ENCODE measurements at places on chromosomes 5 and 9.

DNA sequence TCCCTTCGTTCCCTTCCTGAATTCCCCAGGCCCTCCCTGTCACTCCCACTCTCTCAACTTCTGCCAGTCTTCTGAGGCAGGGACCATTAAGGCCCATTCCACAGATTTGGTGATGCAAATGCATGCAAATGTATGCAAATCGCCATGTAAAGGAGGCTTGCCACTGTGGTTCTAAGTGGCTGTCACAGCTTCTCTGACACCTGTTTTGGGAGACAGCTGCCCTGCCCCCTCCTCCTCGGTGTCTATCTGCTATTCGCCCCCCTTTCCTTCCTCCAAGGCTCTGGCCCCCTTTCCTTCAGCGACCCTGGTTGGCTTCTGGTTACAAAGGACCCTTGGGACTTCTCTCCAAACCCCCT is 10.5 kb upstream of the ARAP3 start:
- no peak for DNase-seq

GRCh38 chr5:6745706-6746222 is 32.5 kb downstream of the TENT4A start:
- no peak for DNase-seq

- no peak for DNase-seq
These were observed 110.5 kb upstream of the CDKN2B start for GRCh38 chr9:22119522-22120158.

DNA sequence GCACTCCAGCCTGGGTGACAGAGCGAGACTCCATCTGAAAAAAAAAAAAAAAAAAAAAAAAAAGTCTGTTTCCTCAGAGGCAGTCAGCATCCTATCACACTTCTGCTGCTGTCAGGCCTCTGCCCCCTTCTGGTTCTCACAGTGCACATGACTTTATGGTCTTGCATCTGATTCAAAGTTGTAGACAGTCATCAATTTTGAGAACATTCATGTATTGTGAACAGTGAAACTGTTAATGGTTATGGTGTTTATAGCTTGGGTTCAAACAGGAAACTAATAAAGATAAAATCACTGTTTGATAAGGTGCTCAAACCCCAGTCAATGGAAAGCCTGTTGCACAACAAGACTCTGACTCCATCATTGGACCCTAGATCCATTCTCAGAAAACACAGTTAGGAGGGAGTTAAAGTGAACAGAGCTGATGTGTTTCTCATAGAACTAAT is 61.4 kb downstream of the FOXD1 start:
- DNase-seq, result no peak

- DNase-seq, result no peak
These were observed 35.7 kb downstream of the SMIM23 start for GRCh38 chr5:171821286-171821685.

DNA sequence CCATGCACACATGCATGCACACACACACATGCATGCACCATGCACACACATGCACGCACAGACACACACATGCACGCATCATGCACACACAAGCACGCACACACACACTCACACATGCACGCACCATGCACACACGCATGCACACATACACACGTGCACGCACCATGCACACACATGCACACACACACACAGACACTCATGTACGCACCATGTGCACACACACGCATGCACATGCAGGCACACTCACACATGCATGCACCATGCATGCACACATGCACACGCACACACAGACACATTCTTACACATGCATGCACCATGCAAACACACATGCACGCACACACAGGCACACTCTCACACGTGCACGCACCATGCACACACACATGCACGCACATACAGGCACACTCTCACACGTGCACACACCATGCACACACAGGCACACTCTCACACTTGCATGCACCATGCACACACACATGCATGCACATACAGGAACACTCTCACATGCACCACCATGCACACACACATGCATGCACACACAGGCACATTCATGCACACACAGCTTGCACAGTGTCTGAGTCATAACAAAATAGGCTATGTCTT is 117.5 kb downstream of the TENT4A start:
- DNase-seq, result no peak

DNA sequence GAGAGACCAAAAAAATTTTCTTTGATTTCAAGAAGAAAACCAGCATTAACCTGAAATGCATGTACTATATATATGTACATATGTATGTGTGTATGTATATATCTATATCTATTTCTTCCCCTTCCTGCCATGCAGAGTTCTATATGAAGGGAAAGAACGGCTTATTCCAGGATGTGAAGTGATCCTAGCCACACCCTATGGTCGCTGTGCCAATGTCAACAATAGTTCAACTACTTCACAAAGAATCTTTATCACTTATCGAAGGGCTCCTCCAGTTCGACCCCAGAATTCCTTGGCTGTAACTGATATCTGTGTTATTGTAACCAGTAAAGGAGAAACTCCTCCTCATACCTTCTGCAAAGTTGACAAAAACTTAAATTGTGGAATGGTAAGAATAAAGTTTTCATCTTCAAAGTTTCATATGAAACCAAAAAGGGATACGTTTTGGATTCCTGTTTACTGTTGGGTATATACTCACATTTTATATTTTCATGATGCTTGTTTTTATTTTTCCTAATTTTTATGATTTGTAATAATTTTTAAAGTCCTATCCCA is 56.2 kb downstream of the DENND4C start:
- DNase-seq, result no peak

GRCh38 chr5:38831909-38832308 is 13.9 kb upstream of the OSMR start:
- no peak for DNase-seq

- DNase-seq, result no peak
These were observed 203.1 kb upstream of the PPP1R2B start for GRCh38 chr5:156647034-156647451.

- no peak for DNase-seq
These were observed 26.3 kb downstream of the ANP32B start for GRCh38 chr9:98009437-98009836.

DNA sequence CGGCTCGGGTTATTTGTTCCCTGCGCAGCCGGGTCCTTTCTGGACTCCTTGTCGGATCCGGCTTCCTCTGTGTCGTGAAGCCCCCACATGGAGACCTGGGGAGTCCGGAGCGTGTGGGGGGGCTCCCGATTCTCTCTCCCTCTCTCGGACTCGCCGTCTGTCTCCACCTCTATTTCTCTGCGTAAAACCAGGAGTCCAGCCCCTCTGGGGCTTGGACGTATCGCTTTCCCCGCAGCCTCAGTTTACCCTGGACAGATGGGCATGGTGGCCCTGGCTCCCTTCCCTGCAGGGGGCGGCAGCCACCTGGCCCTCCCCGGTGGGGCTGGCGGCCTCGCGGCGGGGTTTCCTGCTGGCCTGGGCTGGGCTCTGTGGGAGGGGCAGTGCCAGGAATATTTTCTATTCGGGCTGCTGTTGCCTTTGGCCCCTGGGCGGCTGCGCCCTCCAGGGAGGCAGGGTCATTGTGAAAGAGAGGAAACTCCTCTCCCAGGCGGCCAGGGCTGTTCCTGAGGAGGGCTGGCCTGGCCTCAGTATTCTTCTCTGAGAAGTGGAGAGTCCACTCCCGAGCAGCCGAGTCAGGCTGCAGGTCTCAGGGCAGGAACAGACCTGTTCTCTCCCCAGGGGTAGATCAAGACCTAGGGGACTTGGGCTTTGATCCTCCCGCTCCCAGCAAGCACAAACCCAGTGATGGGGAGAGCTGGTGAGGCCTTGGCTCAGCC is 665 bp downstream of the ASS1 start:
- DNase-seq, result no peak

DNA sequence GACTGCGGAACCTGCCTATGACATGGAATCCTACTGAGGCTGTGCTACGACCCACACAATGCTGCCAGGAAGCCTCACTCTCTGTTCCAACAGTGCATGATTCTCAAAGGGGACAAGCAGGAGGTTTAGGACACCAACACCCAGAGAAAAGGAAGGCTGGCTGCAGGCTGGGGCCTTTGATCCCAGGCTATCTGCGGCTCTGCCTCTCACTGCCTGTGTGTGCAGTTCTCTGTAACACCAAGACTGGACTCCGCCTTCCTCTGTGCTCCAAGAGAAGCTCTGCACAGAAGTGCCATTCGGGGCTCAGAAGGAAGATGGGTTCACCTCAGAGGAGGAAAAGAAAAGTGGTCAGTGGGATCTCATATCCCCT is 20.5 kb downstream of the ANKH start:
- no peak for DNase-seq

GRCh38 chr5:1406681-1407640 is 38.3 kb downstream of the SLC6A3 start:
- no peak for DNase-seq

- DNase-seq, result no peak
These were observed 20.0 kb upstream of the CYFIP2 start for GRCh38 chr5:157245886-157246285.

DNA sequence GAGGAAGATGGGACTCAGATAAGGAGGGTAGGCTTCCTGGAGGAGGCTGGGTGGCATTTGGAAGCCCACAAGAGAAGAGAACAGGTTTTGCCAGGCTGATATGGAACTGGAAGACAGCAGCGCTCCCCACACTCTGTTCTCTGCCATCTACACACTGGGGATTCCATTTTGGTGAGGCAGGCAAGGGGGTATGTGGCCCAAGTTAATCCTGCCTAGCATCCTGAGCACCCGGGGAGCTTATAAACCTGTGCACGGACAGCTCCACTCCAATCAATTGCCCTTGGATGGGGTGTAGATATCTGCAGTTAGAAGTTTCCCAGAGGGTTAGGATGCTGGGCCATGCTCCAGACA is 158.8 kb downstream of the MACROH2A1 start:
- no peak for DNase-seq

DNA sequence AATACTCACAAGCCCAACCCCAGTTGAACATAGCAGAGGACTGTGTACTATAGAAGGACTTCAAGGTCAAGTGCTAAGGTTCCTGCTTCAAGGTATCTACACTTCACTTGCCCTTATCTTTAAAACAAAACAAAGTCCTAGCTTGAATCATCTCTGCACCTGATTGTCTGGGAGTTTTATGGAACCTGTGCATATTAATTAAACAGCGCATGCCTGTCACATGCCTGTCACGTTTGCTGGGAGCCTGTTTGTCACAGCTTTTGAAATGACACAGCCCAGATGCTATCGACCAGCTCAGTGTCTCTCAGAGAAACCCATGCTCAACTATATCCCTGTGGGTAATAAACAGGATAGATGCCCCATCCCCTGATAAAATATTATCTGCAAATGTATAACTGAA is 476.0 kb downstream of the ZSWIM6 start:
- no peak for DNase-seq

GRCh38 chr9:78320875-78321496 is 24.1 kb downstream of the PSAT1 start:
- DNase-seq, result no peak

GRCh38 chr5:60356745-60357144 is 343.2 kb downstream of the DEPDC1B start:
- no peak for DNase-seq

DNA sequence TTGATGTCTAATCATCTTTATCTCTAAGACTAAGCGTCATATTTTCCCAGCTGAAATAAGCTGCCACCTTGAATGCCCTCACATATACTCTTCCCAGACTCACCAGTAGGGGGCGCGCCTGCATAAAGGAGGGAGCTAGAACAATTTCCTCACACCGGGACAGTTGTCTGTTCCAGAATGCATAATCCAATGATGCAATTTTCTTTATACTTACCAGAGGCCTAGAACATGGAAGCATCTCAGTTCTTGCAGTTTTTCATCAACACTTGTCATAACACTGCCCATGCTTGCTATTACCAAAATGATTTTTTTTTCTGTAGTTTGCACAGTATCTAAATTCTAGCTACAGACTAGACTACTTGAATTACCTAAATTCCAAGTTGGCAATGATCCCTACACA is 203.9 kb downstream of the FRMD3 start:
- DNase-seq, result peak; percentile 45

- no peak for DNase-seq
These were observed 64.1 kb upstream of the TYRP1 start for GRCh38 chr9:12629067-12629466.

DNA sequence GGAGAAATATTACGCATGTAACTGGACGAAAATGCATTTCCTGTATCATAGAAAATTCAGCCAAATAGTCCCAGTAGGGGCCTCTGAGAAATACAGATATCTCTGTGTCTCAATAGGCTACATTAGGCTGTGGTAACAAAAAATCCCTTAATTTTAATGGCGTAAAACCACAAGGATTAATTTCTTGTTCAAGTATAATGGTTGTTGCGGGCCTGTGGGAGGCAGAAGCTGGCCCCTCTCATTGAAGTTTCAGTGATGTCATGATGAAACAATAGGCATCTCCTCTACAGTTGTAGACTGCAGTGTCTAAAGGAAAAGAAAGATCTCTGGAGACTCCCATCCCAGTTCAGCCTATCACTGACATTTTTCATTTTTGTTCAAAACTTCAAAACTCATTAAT is 1625.6 kb upstream of the C9orf72 start:
- DNase-seq, result no peak

- DNase-seq, result peak; percentile 65
These were observed 12.5 kb upstream of the EXOSC2 start for GRCh38 chr9:130680836-130681768.

GRCh38 chr5:73629456-73629855 is 3.5 kb downstream of the ARHGEF28 start:
- DNase-seq, result no peak

DNA sequence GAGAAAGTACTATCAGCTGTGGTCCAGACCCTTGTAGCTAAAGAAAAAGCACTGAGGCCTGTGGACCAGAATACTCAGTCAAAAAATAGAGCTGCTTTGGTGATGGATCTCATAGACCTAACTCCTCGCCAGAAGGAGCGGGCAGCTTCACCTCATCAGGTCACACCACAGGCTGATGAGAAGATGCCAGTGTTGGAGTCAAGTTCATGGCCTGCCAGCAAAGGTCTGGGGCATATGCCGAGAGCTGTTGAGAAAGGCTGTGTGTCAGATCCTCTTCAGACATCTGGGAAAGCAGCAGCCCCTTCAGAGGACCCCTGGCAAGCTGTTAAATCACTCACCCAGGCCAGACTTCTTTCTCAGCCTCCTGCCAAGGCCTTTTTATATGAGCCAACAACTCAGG is 8.9 kb downstream of the RAB24 start:
- no peak for DNase-seq

DNA sequence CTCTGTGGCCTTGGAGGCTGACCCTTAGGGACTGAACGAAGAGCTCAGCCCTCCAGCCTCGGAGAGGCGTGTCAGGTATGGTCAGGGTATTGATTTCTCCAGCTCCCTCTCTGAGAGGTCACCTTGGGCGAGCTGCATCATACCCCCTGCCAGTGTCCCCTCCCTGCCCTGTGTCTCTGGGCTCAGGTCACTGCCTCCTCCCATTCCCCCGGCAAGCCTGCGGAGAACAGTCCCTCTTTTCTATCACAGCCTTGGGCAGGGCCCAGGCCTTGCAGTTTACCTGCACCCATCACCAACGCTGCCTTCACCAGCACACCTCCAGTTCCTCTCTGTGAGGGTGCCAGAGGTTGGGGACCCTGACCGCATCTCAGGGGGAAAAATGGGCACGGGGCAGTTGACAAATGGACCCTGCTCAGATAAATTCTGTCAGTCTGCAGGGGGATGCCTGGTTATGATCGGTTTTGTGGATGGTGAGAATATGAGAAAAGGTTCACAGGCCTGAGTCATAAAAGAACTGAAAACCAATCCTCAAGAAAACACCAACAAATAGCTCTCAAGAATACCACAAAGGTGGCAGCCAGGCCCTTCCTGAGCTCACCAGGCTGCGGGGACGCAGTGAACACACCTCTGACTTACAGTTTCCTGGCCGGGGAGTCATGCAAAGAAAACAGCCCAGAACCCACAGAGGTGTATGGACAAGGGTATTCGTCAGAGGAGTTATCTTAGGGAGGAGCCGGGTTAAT is 24.7 kb upstream of the RXRA start:
- peak; percentile 72 for DNase-seq

All from stimulated activated CD8-positive, alpha-beta memory T cell treated with anti-CD3 and anti-CD28 coated beads, Interleukin-15, amount 100 ng/mL, for 48 hours (primary cell).